ENCODE measurements at places on chromosomes 16 and 17.

DNA sequence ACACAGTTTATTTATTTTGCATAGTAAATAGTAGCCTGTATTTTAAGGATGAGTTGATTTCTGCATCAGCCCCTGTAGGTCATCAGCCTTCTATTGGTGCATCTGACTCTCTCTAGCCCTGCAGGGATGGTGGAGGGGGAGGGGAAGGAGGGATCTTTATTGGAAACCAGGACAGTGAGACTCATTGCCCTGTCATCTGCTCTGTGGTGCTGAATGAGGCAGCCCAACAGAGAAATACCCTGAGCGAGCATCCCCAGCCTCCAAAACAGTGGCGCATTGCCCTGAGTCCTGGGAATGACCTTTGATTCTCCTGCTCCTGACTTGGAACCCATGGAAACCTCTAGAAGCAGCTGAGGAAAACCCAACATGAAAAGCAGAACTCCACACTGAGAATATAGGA is 45.5 kb upstream of the STH start:
- DNase-seq: no peak

DNA sequence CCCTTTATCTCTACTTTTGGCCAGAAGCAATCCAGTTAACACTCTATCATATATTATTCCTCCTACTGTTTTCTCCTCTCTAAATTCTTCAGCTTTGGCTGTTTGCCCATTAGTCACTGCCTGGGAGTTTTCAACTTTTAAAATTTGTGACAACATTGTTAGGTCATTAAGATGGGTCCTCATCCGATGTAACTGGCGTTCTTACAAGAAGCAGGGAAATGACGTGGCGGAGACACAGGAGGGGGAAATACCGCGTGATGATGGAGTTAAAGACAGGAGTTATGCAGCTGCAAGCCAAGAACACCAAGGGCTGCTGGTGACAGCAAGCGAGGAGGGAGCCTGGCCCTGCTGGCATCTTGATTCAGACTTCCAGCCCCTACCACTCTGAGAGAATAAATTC is 34.8 kb upstream of the CPHXL start:
- no peak for DNase-seq

DNA sequence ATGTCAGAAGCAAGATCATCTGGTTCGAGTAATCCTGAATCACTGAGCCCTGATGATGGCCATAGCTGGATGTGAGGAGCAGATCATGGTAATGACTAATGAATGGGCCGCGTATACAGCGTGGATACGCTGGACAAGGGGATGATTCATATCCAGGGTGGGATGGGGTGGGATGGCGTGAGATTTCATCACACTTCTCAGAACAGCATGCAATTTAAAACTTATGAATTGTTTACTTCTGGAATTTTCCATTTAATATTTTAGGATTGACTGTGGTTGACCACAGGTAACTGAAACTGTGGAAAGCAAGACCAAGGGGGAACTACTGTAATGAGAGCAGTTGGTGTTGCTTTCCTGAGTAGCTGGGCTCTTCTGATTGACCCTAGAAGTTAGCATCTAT is 225.5 kb downstream of the STX8 start:
- DNase-seq: no peak

- DNase-seq: no peak
These were observed 115.4 kb downstream of the USP22 start for GRCh38 chr17:20927308-20927977.

- no peak for DNase-seq
These were observed 57.0 kb upstream of the CLEC3A start for GRCh38 chr16:77965346-77965745.

GRCh38 chr17:34110315-34110714 is 144.8 kb upstream of the CCL2 start:
- no peak for DNase-seq

- peak; percentile 51 for DNase-seq
These were observed 4.0 kb upstream of the ABCC3 start for GRCh38 chr17:50630524-50631194.

- no peak for DNase-seq
These were observed 83.2 kb downstream of the CDK5R1 start for GRCh38 chr17:32570081-32570396.

GRCh38 chr17:38590988-38591758 is 14.6 kb downstream of the SRCIN1 start:
- no peak for DNase-seq

DNA sequence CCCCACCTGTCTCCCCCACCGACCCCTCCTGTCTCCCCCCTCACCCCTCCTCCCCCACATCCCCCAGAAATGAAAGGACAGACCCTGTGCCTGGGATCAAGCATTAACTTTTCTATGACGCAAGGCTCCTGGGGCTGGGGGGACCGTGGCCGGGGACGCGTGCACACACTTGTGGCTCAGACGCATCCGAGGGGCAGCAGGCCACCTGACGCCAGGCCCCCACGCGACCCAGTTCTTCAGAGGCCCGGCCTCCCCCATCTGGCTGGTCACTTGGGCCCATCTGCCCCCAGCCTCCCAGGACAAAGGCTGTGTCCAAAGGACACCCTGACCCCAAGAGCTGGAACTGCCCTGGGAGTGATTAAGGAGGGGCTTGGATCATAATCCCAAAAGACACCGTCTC is 14.0 kb upstream of the PVALEF start:
- no peak for DNase-seq

- peak; percentile 13 for DNase-seq
These were observed 46.7 kb downstream of the C17orf67 start for GRCh38 chr17:56786989-56787482.

GRCh38 chr17:4329838-4330237 is 36.6 kb downstream of the UBE2G1 start:
- DNase-seq: no peak

- DNase-seq: no peak
These were observed 3.7 kb upstream of the SDK2 start for GRCh38 chr17:73647772-73648542.

Data from NCI-H146 (cell line).